ENCODE measurements at places on chromosomes 12 and 14.

GRCh38 chr12:72511498-72511897, 239.3 kb downstream of the TRHDE start:
- no peak for DNase-seq

- no peak for DNase-seq
Observed at GRCh38 chr14:45253754-45254310, 830 bp upstream of the MIS18BP1 start.

- DNase-seq, result no peak
Observed at GRCh38 chr14:29168149-29168548, 401.6 kb downstream of the FOXG1 start.

DNA sequence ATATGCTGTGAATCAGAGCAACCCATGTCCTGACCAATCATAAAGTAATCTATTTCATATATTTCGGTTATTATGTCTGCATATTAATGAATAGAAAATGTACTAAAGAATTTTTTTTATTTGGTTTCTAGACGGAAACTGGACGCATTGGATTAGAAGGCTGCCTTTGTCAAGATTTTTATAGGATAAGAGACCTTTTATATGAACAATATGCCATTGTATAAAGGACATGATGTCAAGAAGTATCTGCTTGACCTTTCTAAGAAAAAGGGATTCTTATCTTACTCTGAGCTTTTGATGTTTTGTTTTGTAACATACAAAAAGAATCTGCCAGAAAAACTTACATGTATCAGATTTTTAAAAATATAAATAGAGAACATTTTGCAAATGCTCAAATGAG, 39.8 kb downstream of the CPSF2 start:
- DNase-seq, result no peak

GRCh38 chr12:20588042-20588441, 107.1 kb upstream of the SLCO1C1 start:
- no peak for DNase-seq

DNA sequence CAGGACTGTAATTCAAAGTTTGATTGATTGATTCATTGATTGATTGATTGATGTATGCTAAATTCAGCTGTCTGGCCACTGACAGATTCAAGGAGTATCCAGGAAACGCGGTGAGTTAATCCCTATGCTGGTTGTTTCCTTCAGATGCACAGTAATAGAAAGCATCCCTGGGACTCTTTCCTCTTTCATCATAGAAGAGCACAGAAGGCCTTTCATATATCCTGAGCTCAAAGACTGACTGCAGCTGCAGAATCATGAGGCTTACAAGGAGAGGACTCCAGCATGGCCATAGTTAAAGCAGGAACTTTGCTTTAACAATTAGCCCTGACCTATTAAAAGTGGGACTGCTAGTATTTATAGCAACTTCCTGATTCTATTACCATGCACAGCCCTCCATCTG, 187.7 kb upstream of the TMTC1 start:
- DNase-seq, result no peak

DNA sequence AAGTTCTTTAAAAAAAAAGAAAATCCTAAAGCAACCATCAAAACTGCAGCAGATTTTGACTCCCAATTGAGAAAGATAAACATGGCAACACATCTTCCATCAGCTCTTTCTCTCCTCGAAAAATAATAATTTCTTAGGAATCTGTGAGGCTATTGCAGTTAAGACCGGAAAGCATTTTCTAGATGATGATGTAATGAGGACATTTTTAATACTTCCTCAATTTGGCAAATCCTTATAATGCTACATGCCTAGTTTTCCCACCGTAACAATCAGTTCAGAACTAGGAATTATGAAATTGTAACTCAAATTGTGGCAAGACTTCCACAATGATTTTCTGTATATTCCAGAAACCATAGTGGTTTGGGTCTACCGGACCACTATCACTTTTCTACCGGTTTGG, 180.9 kb upstream of the PDE3A start:
- peak; percentile 38 for DNase-seq

DNA sequence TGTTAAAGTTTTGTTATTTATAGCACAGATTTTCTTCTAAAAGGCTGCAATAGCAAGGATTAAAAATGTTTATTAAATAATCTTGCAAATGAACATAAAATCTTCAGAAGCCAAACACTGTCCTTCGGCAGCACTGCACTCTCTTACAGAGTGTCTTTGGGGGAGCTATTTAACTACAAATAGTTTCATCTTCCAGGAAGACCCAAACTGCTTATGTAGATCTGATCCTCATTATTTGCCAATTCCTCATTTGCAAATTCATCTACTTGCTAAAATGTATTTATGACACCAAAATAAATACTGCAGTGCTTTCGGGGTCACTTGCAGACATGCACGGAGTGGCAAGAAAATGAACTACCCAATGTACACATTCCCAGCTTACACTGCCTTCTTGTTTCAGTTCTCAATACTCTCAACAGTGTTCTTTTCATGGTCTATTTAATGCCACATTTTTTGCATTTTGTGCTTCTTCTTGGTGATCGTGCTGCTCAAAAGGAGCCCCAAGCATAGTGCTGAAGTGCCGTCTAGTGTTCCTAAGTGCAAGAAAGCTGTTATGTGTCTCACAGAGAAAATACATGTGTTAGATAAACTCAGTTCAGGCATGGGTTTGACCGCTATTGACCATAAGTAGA, 128.1 kb downstream of the PRKD1 start:
- DNase-seq, result no peak

DNA sequence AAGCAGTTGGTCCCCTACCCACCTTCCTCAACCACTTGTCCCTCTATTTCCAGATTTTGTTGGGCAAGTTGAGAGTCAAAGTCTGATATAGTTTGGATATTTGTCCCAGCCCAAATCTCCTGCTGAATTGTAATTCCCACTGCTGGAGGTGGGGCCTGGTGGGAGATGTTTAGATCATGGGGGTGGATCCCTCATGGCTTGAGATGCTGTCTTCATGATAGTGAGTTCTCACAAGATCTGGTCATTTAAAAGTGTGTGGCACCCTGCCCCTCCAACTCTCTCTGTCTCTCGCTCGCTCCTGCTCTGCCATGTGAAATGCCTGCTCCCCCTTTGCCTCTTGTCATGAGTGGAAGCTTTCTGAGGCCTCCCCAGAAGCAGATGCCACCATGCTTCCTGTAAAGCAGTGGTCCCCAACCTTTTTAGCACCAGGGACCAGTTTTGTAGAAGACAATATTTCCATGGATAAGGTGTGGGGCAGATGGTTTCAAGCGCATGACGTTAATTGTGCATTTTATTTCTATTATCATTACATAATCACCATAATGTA, 37.3 kb upstream of the BCL11B start:
- DNase-seq, result no peak

- DNase-seq, result peak; percentile 79
Observed at GRCh38 chr12:113261847-113262470, 40.7 kb downstream of the TPCN1 start.

GRCh38 chr12:23217667-23218066, 592.7 kb downstream of the ETNK1 start:
- DNase-seq, result no peak

GRCh38 chr12:1929985-1930802, 11.7 kb upstream of the CACNA2D4 start:
- no peak for DNase-seq

DNA sequence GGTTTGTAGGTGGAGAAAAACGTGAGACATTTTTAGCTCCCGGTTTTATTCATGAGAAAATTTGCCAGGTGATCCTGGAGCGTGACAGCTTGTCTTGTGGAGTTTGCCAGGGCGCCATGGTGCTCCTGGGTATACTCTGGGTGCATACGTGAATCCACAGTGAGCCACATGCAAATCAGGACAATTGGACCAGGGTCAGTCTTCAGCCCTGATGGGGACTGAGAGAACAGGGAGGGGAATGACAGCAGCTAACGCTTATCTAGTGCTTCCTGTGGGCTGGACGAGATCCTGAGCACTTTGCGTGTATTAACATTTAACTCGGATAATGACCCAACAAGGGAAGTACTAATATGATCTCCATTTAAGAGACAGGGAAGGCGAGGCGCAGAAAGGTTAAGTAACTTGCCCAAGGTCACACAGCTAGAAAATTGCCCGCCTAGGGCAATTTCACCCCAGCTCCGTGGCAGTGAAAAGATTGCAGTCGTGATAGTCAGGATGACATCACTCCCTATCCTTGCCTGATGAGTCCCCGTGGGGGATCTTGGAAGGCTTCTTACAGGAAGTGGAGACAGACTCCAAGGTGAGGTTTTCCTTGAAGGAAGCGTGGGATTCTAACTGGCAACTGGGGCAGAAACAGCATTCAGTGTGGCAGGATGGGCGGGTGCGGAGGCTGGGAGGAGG, 118.4 kb upstream of the NCOR2 start:
- DNase-seq, result no peak

DNA sequence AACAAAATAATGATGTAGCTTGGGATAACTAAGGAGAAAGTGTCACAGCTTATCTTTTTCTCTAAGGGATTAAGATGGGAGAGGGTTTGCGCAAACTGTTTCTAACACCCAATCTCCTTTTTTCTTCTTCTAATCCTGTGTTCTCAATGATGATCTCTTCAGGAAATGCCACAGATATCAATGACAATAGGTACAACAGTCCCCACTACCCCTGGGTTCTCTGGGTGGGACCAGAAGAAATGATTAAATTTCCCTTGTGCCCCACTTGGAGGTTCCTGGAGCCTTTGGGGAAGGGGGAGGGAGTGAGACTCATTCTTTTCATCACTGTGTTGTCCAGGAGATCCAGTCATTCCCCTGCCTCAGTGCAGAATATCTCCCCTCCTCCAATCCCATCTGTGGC, 8.6 kb upstream of the PIP4K2C start:
- no peak for DNase-seq

- DNase-seq, result no peak
Observed at GRCh38 chr12:38431921-38432320, 115.3 kb downstream of the ALG10B start.

DNA sequence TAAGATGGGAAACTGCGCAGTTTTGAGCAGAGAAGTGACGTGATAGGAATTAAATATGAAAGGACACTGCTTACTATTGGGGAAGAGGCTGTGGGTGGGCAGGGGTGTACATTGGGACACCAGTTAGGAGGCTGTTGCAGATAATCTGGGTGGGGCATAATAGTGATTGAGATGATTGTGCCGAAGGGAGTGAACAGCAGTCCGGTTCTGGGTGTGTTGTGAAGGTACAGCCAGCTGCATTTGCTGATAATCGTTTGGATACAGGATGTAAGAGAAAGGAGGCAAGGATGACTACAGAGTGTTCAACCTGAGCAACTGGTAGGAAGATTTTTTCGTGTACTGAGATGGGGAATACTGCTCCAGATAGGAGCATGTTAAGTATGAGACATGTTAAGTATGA, 205.2 kb upstream of the NEDD1 start:
- no peak for DNase-seq

GRCh38 chr12:72273499-72273837, 1.3 kb downstream of the TRHDE start:
- no peak for DNase-seq

DNA sequence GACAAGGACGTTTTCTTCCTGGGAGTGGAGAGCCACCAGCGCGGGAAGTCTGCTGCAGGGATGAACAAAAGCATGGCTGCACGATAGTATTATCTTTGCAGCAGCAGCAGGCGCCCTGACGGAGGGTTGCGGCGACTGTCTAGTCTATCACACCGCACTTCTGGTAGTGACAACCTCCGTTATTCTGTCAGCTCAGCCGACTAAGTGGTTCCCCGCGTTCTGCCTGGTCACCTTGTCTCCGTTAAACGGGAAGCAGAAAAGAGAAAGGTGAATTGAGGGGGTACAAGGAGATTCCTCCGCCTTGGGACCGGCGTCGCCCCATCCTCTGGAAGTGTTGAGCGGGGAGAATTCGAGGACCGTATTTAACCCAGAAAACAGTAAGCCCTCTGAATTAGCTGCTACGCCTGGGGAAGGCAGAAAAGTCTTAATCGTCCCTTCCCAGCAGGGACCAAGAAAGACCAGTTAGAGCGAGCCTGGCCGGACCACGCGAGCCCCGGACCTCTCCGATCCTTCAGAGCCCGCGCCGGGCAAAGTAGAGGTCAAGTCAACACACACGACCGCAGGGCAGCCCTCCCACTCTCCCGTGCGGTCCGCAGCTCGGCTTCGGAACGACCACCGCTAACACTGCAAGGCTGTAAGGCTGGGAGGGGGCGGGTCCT, 536 bp upstream of the DAAM1 start:
- DNase-seq, result no peak

DNA sequence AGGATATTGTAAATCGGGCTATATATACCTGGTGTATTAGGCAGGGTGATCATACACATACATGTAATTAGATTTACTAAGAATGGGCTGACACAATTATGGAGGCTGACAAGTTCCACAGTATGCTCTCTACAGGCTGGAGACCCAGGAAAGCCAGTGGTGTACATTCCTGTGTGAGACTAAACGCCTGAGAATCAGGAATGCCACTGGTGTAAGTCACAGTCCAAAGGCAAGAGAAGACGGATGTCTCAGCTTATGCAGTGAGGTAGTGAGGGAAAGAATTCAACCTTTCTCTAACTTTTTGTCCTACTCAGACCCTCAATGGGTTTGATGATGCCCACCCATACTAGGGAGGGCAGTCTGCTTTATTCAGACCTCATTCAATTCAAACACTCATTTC, 57.1 kb downstream of the METTL25 start:
- DNase-seq, result no peak

- no peak for DNase-seq
Observed at GRCh38 chr12:64531665-64532334, 78.5 kb upstream of the RASSF3 start.

DNA sequence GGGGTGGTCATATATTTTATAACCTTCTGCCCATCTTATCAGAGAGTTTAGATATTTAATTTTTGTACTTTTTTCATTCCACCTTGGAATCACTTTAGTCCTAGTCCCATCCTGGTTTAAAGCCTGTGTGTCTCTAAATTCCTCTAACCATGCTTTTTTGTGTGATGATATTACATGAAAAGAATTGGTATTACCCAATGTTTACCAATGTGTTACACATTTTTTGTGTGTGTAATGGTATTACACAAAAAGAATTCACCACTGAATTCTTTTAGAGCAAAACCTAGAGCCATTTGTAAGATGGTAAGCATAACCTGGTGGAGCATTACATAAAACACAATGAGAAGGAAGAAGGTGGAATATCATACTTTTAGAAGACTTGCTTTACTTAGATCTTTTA, 77.5 kb downstream of the FAR2 start:
- DNase-seq, result no peak

DNA sequence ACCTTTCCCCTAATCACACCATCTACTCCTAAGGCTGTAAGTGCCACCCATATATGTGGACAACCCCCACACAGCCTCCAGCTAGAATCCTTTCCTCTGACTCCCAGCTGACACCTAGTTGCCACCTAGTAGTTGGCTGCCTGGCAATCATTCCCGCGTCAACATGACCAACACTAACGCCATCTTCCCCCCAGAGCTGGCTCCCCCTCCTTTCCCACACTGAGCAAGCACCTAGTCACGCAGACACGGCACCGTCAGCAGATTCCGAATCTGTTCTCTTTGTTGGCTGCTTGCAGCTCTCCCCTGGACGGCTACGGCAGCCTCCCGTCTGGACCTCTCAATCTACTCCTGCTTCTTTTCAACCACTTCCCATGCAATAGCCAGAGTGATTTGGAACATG, 27.7 kb downstream of the UBR7 start:
- no peak for DNase-seq

GRCh38 chr12:71626098-71626497, 37.5 kb downstream of the ZFC3H1 start:
- peak; percentile 29 for DNase-seq

All from inflammatory macrophage (primary cell).